ENCODE measurements at places on chromosomes 6 and 20.
A peak's percentile ranks its signal among the peaks of the same experiment; 100 is the strongest.

GRCh38 chr6:149028767-149029405 is 282.1 kb downstream of the UST start:
- peak; percentile 62 for DNase-seq

- DNase-seq = no peak
Measured at GRCh38 chr6:131765081-131765803, 42.6 kb upstream of the ENPP1 start.

GRCh38 chr20:58839474-58839874 is 11.2 kb downstream of the GNAS-AS1 start:
- DNase-seq = peak; percentile 16

- no peak for DNase-seq
Measured at GRCh38 chr6:5484692-5485091, 223.4 kb downstream of the FARS2 start.
